Fibroblast of skin of right quadriceps (primary cell): ENCODE measurements at places on chromosomes 7 and 10.

GRCh38 chr7:152989889-152990380 is 230.4 kb downstream of the ACTR3B start:
- peak; percentile 3 for DNase-seq

DNA sequence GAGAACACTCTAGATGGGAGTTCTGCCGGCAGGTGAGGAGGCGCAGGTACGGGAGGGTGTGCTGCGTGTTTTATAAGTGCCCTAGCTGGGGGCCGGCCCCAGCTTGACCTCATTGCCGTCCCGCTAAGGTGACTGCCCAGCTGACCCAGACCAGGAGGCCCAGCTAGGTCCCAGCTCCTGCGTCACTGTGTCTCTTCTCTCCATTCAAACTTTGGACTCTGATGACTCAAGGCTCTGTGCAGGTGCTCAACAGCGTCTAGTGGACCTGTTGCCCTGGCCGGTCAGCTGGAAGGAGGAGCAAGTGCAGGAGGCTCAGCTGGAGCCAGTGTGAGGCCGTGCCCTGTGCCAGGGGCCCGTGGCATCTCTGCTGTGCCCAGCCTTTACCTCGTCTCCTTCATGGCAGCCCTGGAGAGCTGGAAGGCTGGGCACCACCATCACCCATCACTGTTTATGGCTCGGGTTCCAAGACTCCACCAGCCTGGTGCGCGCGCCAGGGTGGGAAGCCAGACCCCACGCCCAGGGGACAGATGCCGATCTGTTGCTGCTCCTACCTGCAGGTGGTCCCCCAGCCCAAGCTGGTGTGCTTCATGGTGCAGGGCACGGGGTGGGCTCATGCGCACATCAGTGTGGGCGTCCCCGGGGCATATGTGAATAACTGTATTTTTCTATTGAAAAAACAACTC is 14.6 kb downstream of the LHPP start:
- DNase-seq: no peak

DNA sequence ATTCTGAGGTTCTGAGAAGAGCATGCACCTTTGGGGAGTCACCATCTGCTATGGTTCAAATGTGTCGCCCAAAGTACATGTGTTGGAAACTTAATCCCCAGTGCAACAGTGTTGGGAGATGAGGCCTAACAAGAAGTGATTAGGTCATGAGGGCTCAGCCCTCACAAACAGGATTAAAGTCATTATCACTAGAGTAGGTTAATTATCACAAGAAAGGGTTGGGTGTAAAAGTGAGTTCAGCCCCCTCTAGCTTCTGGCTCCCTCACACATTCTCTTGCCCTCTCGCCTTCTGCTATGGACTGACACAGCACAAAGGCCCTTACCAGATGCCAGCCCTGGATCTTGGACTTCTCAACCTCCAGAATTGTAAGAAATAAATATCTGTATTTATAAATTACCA is 100.3 kb upstream of the C10orf90 start:
- DNase-seq: no peak

DNA sequence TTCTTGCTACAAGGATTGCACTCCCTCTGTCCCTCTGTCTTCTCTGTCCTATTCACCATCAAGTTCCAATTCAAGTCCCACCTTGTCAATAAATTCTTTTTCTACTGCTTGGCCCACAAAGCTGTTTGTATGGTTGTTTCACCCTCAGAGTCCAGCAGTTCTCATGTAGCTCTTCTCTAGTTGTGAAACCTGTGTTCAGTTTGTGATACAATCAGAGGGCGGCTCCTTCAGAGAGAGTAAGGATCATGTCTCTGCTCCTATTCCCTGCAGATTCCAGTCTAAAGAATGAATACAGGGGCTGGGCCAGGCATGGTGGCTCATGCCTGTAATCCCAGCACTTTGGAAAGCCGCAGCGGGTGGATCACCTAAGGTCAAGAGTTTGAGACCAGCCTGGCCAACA is 126.6 kb upstream of the BET1 start:
- no peak for DNase-seq

DNA sequence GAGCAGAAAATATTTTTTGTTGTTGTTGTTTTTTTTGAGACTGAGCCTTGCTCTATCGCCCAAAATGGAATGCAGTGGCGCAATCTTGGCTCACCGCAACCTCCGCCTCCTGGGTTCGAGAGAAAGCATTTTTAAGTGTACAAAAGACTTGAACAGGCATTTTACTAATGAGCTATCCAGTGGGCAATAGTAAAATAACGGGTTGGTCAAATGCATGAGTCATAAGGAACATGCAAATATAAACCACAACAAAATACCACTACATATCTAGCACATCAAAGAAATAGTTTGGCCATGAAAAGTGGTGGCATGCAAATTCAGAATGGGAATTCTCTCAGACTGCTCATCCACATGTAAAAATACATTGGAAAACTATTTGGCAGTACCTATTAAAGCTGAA is 71.7 kb upstream of the TMEM106B start:
- DNase-seq: no peak

DNA sequence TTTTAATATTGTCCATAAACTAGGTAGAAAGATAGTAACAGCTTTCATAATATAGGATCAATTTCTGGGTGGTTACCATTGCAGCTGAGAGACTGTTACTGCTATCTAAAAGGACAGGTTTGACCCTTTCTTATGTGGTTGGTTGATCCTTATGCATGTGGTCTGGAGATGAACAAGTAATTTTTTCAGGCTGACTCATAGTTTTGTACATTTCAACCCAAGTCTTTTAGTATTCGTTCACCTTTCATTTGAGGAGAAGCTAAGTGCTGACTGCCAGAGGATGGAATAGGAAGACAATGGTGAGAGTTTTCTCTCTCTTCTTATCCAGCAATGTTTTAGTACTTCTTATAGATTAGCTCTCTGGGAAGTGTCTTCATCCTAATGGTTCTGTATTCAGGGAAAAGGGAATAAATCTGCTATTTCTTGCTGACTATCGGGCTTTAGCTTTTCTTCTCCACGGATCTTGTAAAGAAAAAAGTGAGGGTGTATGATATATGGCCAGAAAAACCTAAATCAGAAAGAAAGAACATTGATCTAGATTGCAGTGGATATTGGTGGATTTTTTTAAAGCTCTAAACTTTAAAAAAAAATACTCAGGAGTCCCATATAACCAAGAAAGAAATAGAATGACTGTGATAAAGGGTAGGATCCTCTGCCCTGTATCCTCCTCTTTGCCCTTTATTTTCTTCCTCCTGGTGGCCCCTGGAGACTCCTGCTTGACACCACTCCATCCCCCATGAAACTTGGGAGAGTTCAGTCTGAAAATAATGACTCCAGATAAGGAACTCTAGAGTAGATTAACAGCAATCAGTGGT is 88.0 kb downstream of the CPED1 start:
- DNase-seq: peak; percentile 73

DNA sequence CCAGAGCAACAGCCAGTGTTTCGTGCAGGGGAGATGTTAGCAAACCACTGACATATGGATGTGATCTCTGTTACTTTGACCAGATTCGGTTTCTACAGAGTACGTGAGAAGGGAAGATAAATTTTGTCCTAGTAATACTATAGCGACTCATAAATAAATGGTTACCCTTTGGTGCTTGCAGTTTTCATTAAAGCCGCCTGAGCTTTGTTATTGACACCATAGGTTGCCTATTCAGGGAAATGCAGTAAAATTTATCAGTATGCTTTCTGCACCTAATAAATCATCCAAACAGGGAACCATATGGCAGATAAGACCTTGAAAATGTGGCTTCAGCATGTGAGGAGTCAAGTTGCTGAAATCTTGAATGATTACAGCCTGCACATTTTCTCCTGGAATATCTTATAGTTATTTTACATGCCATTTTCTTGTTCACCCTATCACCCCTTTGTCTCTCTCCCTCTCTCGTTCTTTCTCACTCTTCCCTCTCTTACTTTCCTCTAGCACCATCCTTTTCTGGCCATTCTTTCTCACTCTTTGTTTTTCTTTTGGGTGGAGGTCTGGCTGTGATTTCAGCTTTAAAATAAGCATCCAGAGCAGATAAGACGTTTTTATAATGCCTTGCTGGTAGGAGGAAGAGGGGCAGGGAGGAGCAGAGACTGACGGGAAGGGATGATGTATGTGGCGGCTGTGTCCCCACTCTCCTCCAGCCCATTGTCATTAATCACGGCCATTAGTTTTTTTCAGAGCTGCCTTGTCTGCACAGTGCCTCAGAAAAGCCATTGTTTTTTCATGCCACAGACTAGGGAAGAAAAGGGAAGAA is 182.5 kb downstream of the LRMDA start:
- peak; percentile 94 for DNase-seq

DNA sequence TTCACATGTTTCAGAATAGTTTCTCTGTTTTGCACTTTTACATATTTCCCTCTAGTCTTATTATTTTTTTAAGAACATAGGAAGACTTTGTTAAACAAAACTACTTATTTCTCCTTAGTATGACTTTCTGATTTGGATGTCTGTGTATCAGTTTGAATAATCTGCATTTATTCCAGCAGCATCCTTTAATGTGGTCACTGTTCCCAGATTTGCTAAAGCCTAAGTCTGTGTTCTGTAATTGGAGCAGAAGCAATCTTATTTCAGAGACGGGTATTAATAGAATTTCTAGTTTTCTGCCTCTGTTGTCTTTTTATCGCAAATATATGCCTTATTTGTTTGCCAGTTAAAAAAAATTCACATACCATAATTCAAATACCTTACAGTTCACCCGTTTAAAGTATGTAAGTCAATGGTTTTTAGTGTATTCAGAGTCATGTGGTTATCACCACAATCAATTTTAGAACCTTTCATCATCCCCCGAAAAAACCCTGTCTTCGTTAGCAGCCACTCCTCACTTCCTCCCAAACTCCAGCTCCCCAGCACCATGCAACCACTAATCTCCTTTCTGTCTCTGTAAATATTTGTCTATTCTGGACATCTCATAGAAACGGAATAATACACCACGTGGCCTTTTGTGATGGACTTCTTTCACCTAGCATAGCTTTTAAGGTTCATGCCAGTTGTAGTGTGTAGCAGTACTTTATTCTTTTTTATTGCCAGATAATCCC is 58.7 kb downstream of the INPP5F start:
- DNase-seq: no peak

- no peak for DNase-seq
Observed at GRCh38 chr10:67917169-67917568, 32.7 kb downstream of the SIRT1 start.

GRCh38 chr7:15643000-15643705 is 43.3 kb downstream of the MEOX2 start:
- no peak for DNase-seq

- DNase-seq: no peak
Observed at GRCh38 chr10:48880016-48880705, 59.5 kb downstream of the LRRC18 start.

DNA sequence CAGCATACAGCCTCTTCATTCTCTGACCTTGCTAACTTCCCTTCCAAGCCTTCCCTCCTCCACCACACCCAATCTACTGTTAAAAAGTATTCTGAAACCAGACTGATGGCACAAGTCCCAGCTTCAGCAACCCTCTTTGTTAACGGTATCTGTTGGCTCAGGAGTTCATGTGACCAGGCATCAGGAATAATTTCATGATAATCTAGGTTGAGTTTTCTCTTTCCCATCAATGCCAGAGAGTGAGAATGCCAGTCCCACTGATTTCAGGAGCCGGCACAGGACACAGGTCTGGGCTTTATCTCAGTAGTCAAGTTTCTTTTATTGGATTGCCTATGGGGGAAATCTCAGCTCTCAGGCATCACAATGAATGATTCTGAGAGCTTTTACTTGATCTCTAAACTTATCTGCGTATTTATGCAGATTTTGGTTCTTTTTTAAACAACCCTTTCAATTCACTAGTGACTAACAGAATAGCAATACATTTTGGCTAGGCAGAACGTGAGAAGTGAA is 231.0 kb upstream of the LYZL1 start:
- peak; percentile 9 for DNase-seq

DNA sequence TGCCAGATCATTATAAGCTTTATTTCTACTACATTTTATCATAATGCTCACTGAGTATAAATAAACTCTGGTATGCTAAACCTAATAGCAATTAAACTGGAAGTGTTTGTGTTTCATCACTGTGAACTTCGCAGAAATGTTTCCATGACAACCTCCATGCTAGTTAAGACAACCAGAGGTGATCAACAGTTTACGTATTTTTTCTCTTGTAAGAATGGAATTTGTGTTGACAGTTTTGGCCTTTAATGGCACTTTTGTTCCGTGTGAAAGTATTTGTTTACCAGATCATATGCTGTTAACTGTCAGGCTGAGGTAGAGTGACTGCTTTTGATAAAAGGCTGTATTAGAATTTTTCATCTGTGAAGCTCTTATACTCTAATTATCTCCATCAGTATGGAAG is 212.1 kb upstream of the PPP1R3A start:
- DNase-seq: no peak

DNA sequence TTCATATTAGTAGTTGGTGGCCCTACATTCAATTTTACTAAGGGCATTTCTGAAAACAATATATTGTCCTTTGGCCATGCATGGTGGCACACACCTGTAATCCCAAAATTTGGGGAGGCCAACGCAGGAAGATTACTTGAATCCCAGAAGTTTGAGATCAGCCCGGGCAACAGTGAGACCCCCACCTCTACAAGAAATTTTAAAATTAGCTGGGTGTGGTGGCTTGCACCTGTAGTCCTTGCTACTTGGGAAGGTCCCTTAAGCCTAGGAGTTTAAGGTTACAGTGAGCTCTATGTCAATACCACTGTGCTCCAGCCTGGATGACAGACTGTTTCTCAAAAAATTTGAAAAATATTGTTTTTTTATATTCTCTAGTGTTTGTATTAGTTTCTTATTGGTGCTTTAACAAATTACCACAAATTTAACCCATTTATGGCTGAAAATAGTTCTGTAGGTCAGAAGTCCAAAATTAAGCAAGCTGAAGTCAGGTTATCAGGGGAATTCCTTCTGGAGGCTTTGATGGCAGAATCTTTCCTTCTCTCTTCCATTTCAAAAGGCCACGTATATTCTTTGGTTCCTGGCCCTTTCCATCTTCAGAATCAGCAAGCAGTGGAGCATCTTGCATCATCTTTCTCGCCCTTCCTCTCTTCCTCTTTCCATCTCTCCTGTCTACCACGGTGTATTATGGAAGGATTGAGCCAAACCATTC is 12.4 kb downstream of the CBX3 start:
- no peak for DNase-seq

- peak; percentile 92 for DNase-seq
Observed at GRCh38 chr10:60414877-60415585, 25.4 kb upstream of the ANK3 start.

DNA sequence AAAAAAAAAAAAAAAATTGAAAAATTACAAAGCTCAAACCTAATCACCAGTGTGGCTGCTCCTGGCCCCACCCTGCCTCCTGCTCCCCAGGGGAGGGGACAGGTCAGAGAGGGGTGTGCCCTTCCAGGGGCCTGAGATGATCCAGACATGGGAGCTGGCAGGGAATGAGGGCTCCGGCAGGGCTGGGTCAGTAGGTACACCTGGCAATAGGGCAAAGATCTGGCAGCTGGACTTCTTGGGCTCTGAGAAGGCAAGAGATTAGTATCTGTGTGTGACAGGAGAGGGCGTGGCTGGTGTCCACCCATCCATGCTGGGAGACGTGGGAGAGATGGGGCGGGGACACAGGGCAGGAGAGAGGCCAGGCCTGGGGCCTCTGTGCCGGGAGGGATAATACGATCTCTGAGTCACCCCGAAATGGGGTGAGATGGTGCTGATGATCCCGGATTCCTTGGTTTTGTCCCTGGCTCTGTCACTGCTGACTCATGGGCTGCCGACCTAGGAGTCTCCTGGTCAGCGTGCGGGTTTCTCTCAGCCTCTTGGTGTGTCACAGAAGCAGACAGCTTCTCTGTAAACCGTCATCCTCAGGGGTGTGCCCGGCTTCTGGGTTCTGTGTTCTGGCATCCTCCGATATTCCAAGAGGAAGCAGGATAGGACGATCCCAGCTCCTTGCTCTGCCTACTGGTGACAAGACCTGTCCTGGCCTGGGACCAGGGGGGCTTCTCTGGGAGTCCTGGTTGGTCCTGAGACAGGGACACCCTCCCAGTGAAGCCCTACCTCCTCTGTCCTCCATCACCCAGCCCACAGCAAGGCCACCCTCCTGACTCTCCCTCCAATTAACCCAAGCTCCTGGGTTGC is 8.2 kb upstream of the CLDN4 start:
- DNase-seq: peak; percentile 92
